ENCODE measurements at places on chromosomes 7 and 10.

GRCh38 chr10:10846504-10846900 is 171.2 kb upstream of the CELF2 start:
- no peaks in the 10 kb centered on the region for H3K27me3 ChIP-seq
- H3K4me3 ChIP-seq, result no peak overlapping the region
- DNase-seq, result no peak

- H3K4me1 ChIP-seq, result no peaks in the 10 kb centered on the region
- no peaks in the 10 kb centered on the region for H3K36me3 ChIP-seq
- H3K27ac ChIP-seq, result no peak overlapping the region
- no peaks in the 10 kb centered on the region for H3K27me3 ChIP-seq
- no peak overlapping the region for H3K4me3 ChIP-seq
- DNase-seq, result no peak
These were observed 66.4 kb upstream of the ATRNL1 start for GRCh38 chr10:115026746-115027140.

GRCh38 chr7:50391386-50391785 is 58.8 kb downstream of the FIGNL1 start:
- no peak for DNase-seq
- no peak overlapping the region for H3K4me3 ChIP-seq
- no peaks in the 10 kb centered on the region for H3K27me3 ChIP-seq
- H3K36me3 ChIP-seq, result no peaks in the 10 kb centered on the region
- H3K4me1 ChIP-seq, result no peaks in the 10 kb centered on the region
- no peak overlapping the region for H3K27ac ChIP-seq

DNA sequence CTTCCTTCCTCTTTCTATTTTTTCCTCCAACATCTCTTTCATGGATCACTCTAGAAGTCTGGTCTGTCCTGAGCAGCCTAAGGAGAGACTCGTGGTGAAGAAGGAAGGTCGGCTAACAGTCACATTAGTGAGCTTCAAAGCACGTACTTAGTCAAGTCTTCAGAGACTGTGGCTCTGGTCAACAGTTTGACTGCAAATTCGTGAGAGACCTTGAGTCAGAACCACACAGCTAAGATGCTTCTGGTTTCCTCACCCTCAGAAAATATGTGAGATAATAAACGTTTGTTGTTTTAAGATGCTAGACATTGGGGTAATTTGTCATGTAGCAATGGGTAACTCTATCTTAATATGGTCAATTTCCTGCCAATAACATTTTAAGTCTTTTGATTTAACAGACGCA is 126.2 kb upstream of the LRRN3 start:
- H3K4me1 ChIP-seq, result no peaks in the 10 kb centered on the region
- H3K36me3 ChIP-seq, result no peaks in the 10 kb centered on the region

GRCh38 chr7:110974441-110974840 is 116.5 kb upstream of the LRRN3 start:
- DNase-seq, result no peak
- H3K4me1 ChIP-seq, result no peaks in the 10 kb centered on the region
- no peak overlapping the region for H3K27ac ChIP-seq

- no peak overlapping the region for H3K4me3 ChIP-seq
- no peaks in the 10 kb centered on the region for H3K36me3 ChIP-seq
- no peaks in the 10 kb centered on the region for H3K4me1 ChIP-seq
- H3K27me3 ChIP-seq, result no peaks in the 10 kb centered on the region
- DNase-seq, result no peak
- no peak overlapping the region for H3K27ac ChIP-seq
These were observed 37.3 kb upstream of the TPST1 start for GRCh38 chr7:66167773-66168387.

DNA sequence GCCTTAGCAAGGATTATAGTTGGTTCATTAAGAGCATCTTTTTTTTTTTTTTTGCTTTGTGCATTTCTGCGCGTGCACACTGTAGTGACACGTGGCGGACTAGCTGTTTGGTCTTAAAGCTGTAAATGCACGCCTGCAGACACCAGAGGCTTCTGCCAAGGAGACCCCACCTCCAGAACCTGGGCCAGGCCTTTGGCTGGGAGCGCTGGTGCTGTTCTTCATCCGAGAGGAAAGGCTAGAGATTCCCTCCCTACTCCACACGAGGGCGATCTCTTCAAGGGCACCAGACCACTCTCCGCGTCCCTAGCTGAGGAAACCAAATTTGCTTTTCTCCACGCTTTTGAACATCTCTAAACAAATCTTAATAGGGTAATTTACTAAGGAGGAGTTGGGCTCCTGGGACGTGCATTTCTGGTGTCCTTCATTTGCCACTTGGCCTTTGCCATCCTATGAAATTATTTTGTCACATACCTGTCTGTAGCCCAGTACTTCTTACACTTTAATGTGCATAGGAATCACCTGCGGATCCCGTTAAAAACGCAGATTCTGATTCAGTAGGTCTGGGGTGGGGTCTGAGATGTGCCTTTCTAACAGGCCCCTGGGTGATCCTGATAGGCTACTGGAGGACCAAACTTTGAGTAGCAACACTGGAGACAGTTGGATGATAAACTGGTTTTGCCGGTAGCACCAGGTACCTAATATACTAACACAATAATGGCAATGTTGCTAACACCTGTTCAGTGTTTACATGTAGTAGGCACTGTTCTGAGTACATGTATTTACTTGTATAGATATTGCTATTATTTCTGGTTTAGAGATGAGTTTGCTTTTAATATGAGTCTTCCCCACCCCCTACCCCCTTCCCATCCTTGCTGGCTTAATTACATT is 1.3 kb upstream of the SLC26A5 start:
- H3K27me3 ChIP-seq, result peaks cover 15% of the 10 kb centered on the region
- no peak overlapping the region for H3K27ac ChIP-seq
- DNase-seq, result peak; percentile 60
- H3K36me3 ChIP-seq, result no peaks in the 10 kb centered on the region
- no peaks in the 10 kb centered on the region for H3K4me1 ChIP-seq

- no peaks in the 10 kb centered on the region for H3K4me1 ChIP-seq
- H3K27me3 ChIP-seq, result no peaks in the 10 kb centered on the region
- H3K36me3 ChIP-seq, result peaks cover 11% of the 10 kb centered on the region
- no peak overlapping the region for H3K27ac ChIP-seq
- no peak overlapping the region for H3K4me3 ChIP-seq
These were observed 4.5 kb downstream of the ANKRD61 start for GRCh38 chr7:6035686-6036085.

DNA sequence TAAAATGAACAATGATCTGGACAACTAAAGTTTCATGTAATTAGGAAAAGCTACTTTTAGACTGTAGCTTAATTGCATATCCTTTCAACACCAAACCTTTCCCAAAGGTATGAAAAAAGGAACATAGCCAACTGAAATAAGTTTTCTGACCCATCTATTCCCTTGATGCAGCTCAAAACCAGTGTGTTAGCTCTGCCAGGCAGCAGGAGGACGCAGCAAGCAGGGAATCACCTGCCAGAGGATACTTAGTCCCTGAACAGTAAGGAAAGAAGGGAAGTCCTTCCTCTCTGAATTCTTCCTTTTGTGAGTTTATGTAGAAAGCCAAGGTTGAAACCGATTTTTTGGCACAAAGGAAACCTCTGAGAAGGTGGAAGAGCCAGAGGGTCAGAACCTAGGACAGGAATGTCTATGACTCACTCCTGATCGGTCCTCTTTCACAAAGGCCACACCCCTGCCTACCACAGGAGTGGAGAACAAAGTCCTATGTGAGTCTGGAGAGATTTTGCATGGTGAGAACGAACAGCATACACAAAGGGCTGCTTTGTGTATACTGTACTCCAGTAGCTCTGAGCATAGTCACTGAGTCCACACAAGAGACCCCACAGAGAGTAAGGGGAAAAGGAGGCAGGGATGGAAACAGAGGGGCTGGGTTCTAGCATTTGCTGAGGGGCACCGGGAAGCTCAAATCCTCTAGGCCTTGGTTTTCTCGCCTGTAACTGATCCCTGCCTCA is 68.8 kb upstream of the GSDME start:
- peak; percentile 83 for DNase-seq
- peaks cover 24% of the 10 kb centered on the region for H3K4me1 ChIP-seq
- H3K36me3 ChIP-seq, result no peaks in the 10 kb centered on the region
- H3K27me3 ChIP-seq, result no peaks in the 10 kb centered on the region

DNA sequence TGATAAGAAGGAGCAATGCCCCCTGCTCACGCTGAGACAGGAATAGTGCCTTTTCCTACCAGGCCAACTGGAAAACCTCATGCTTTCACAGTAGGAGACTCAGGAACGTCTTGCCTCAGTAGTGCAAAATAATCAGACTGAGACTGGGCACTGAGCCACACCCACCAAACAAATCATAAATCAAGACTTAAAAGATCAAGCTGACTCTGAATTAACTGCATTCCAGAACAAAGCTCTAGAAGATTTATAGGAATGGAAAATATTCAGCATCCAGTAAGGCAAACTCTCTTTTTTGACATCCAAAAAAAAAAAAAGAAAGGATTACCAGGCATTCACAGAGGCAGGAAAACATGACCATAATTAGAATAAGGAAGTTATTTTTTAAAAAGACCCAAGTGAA is 30.5 kb upstream of the SLC18A3 start:
- H3K36me3 ChIP-seq, result no peaks in the 10 kb centered on the region

GRCh38 chr10:98351831-98352402 is 63.1 kb downstream of the PYROXD2 start:
- peaks cover 8% of the 10 kb centered on the region for H3K4me1 ChIP-seq
- no peak overlapping the region for H3K27ac ChIP-seq
- H3K4me3 ChIP-seq, result no peak overlapping the region
- H3K27me3 ChIP-seq, result no peaks in the 10 kb centered on the region
- no peak for DNase-seq
- H3K36me3 ChIP-seq, result no peaks in the 10 kb centered on the region

DNA sequence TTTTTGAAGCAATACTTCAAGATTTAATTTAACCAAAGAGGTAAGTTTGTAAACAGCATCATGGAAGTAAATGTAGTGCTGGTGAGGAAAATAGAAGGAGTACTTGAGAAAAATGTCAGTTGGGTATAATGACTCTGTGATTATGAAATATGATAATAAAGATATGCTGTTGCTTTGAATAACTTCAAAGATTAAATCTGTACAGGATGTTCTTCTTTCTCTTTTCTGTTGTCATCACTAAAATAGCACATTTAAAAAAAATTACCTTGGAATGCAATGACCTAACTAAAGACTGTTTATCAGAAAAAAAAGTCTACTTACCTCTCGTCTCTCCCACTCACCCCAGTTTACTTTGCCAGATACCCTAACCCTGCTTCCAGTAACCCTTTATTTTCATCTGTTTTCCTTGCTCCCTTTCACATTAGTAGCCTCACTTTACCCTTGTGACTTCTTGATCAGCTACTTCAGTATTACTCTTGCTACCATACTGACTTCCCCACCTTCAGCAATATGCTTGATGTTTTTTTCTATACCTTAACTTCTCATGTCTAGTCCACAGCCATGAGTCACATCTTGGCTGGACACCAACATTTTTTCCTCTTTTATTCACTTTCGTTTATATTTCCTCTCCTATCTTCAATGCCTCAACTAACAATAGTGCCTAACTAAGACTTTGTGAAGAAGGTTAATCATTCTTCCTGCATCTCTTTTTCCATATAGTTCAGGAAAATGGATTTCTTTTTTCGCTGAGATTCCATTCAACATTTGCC is 29.7 kb upstream of the TAS2R16 start:
- H3K4me3 ChIP-seq, result no peak overlapping the region
- no peak overlapping the region for H3K27ac ChIP-seq
- H3K36me3 ChIP-seq, result no peaks in the 10 kb centered on the region
- H3K27me3 ChIP-seq, result no peaks in the 10 kb centered on the region
- no peaks in the 10 kb centered on the region for H3K4me1 ChIP-seq

- no peak for DNase-seq
- no peaks in the 10 kb centered on the region for H3K36me3 ChIP-seq
- no peaks in the 10 kb centered on the region for H3K4me1 ChIP-seq
- H3K4me3 ChIP-seq, result no peak overlapping the region
These were observed 326.2 kb upstream of the AUTS2 start for GRCh38 chr7:69272101-69272500.

DNA sequence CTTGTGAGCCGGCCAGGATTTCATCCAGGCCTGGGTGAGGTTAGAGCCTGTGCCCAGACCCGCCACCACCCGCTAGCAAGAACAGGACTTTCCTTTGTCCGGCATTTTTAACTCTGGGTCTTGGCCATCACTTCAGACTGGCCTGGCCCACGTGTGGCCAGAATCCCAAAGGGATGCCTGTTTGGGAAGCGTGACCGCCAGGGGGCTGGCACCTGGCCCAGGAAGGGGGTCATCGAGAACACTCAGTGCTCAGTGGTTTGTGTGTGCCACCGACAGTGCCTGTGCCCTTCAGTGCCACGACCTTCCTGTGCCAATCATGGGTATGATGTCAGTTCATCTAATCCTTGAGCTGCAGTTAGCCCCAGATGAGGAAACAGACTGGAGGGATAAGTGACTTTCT is 85.0 kb downstream of the ZMIZ1 start:
- H3K27ac ChIP-seq, result no peak overlapping the region
- DNase-seq, result no peak
- peaks cover 39% of the 10 kb centered on the region for H3K4me1 ChIP-seq
- no peak overlapping the region for H3K4me3 ChIP-seq
- no peaks in the 10 kb centered on the region for H3K27me3 ChIP-seq
- H3K36me3 ChIP-seq, result no peaks in the 10 kb centered on the region

- no peak overlapping the region for H3K4me3 ChIP-seq
- H3K27me3 ChIP-seq, result no peaks in the 10 kb centered on the region
- no peak for DNase-seq
- H3K27ac ChIP-seq, result peak overlapping the region; percentile 17
- no peaks in the 10 kb centered on the region for H3K36me3 ChIP-seq
These were observed 49.1 kb downstream of the PRKCQ start for GRCh38 chr10:6530966-6531365.

- no peaks in the 10 kb centered on the region for H3K4me1 ChIP-seq
- H3K27ac ChIP-seq, result no peak overlapping the region
- no peaks in the 10 kb centered on the region for H3K27me3 ChIP-seq
- DNase-seq, result no peak
These were observed 1605.1 kb downstream of the REEP3 start for GRCh38 chr10:65126288-65126687.

DNA sequence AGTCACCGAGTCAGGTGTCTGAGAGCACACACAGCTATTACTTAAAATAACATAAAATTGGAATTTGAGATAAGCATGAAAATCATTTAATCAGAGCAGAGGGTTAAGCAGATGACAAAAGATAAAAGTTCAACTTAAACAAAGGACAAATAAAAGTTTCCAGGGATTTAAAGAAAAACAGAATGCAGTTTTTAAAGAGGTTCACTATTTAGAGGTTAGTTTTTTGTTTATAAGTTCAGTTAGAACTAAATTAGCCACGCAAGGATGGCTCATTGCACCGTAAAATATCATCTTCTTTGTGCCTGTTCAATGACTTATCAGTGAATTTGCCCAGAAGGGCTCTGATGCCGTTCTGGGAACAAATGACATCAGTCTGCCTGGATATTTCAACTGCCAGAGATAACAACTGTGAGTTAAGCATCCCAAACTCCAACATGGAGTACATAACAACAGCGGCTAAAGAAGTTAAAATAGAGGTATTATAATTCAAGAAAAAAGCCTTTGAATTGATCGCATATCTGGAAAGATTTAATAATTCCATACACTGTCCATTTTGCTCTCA is 107.8 kb downstream of the ANK3 start:
- H3K36me3 ChIP-seq, result no peaks in the 10 kb centered on the region
- no peak overlapping the region for H3K27ac ChIP-seq
- DNase-seq, result no peak
- no peak overlapping the region for H3K4me3 ChIP-seq
- no peaks in the 10 kb centered on the region for H3K27me3 ChIP-seq

GRCh38 chr10:1564791-1565190 is 172.5 kb downstream of the ADARB2 start:
- H3K4me1 ChIP-seq, result no peaks in the 10 kb centered on the region
- no peak for DNase-seq
- H3K36me3 ChIP-seq, result no peaks in the 10 kb centered on the region
- H3K27ac ChIP-seq, result no peak overlapping the region

- DNase-seq, result no peak
- no peaks in the 10 kb centered on the region for H3K27me3 ChIP-seq
- H3K4me1 ChIP-seq, result no peaks in the 10 kb centered on the region
- no peak overlapping the region for H3K27ac ChIP-seq
These were observed 210.5 kb downstream of the CSTF2T start for GRCh38 chr10:51488766-51489408.

Measured in colonic mucosa (tissue), 4 donors.